CD4-positive, alpha-beta T cell treated with Interferon alpha-2 for 1 hour (primary cell): ENCODE measurements at places on chromosomes 12 and 14.

DNA sequence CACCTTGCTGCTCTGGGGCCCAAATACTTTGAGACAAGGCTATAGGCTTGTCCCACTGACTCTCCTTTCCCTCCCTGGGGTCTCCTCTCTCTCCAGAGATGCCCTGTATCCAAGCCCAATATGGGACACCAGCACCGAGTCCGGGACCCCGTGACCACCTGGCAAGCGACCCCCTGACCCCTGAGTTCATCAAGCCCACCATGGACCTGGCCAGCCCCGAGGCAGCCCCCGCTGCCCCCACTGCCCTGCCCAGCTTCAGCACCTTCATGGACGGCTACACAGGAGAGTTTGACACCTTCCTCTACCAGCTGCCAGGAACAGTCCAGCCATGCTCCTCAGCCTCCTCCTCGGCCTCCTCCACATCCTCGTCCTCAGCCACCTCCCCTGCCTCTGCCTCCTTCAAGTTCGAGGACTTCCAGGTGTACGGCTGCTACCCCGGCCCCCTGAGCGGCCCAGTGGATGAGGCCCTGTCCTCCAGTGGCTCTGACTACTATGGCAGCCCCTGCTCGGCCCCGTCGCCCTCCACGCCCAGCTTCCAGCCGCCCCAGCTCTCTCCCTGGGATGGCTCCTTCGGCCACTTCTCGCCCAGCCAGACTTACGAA is 3.1 kb downstream of the NR4A1 start:
- DNase-seq: peak; percentile 26

GRCh38 chr12:19236656-19237055 is 107.1 kb downstream of the PLEKHA5 start:
- DNase-seq: no peak

- DNase-seq: no peak
Observed at GRCh38 chr14:31884776-31885379, 192.2 kb upstream of the ARHGAP5 start.

DNA sequence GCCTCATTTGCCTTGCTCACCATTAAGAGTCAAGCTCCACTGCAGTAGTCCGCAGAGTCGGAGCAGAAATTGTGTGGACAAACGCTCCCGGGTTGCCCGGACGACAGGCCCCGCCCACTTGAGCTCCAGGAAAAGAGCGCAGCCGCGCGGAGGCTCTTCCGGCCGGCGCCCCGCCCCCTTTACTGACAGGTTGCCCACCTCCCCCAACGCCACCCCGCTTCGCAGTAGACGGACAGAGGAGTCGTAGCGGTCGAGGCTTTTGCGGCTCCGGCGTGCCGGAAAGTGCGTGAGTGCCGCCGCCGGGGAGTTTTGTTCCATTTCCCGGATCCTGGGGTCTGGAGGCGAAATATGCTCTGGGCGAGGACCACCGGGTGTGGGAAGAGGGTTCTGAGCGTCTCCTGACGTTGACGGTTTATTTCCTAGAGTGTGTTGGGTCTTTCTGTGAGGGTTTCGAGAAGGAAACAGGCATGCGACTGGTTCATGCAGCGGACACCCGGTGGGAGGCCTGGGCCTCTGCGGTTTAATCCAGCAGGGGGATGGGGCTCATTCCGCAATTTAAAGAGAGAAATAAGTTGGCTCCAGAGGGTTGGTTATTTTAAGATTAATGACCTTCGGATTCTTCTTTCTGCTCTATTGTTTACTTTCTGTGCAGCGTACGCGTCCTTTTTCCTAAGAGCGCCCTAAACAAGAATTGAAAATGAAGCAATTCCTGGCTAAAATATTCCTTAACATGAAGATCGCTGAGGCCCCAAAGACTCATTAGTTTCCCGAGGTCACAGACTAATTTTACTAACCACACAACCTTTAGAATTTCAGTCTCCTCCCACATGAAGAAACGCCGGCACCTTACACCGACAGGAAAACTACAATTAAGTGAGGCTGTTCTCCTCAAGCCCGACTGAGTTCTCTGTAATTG is at the start of the genes DNAI7 and ETFRF1:
TSS of gene DNAI7 (minus strand) at position 105 of the 916 bp plus-strand sequence. CDS start at position 23, 82 bp downstream.
TSS of gene ETFRF1 (plus strand) at position 182 of the 916 bp plus-strand sequence. CDS start 8,720 bp downstream, outside the sequence.
- peak; percentile 97 for DNase-seq

- DNase-seq: no peak
Observed at GRCh38 chr14:23577710-23578392, 739 bp downstream of the JPH4 start.

- no peak for DNase-seq
Observed at GRCh38 chr14:62179367-62180018, 417.3 kb downstream of the SNAPC1 start.

DNA sequence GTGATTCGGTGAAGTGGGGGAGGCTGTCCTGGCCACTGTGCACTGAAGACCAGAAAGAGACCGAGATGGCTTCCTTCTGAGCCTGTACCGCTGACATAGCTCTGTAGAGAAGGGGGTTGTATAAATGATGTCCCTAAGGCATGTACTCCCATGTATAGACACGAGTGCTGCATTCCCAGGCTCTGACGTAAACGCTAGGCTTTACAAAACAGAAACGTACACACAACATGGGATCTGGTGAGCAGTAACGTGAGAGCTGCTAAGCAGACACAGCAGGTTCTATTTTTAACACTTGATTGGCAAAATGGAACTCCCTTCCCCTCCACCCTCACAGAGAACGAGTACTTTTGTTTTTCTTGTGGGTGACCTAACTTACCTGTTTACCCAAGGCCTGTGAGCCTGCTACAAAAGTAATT is 35.9 kb downstream of the ACADS start:
- no peak for DNase-seq

GRCh38 chr12:11553871-11554533 is 95.5 kb upstream of the ETV6 start:
- peak; percentile 47 for DNase-seq
